ENCODE measurements at places on chromosomes 12 and 14. TPM values are rescaled to one million over a fixed set of nuclear protein-coding genes. Genes with fewer than 3 reads are reported as not detected.

- H3K36me3 ChIP-seq, result no peaks in the 10 kb centered on the region
- no peak overlapping the region for H3K4me3 ChIP-seq
- H3K4me1 ChIP-seq, result no peaks in the 10 kb centered on the region
- no peak for DNase-seq
- no peaks in the 10 kb centered on the region for H3K27me3 ChIP-seq
Observed at GRCh38 chr12:8596561-8596960, 16.1 kb downstream of the AICDA start.

The PRPF40B gene
- 19.0 TPM for polyA plus RNA-seq

DNA sequence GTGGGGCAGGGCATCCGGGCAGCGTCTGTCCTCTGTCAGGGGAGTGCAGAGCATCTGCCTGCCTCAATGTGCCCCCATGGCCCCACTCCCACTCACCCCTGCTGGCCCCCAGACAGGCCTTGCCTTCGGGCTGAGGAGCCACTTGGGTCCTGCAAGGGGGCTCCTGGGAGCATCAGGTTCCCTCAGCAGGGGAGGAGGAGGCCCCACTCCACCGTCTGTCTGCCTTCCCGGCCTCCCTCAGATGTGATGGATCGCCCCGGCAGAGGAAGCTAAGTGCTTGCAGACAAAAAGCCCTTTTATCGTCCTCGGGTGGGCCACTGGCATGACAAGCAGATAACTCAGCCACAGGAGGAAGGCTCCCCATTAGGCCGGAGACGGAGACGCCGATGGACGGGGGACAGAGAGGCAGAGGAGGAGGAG, 35.1 kb downstream of the NCOR2 start:
- no peak overlapping the region for H3K27ac ChIP-seq
- no peak overlapping the region for H3K4me3 ChIP-seq
- DNase-seq, result no peak

DNA sequence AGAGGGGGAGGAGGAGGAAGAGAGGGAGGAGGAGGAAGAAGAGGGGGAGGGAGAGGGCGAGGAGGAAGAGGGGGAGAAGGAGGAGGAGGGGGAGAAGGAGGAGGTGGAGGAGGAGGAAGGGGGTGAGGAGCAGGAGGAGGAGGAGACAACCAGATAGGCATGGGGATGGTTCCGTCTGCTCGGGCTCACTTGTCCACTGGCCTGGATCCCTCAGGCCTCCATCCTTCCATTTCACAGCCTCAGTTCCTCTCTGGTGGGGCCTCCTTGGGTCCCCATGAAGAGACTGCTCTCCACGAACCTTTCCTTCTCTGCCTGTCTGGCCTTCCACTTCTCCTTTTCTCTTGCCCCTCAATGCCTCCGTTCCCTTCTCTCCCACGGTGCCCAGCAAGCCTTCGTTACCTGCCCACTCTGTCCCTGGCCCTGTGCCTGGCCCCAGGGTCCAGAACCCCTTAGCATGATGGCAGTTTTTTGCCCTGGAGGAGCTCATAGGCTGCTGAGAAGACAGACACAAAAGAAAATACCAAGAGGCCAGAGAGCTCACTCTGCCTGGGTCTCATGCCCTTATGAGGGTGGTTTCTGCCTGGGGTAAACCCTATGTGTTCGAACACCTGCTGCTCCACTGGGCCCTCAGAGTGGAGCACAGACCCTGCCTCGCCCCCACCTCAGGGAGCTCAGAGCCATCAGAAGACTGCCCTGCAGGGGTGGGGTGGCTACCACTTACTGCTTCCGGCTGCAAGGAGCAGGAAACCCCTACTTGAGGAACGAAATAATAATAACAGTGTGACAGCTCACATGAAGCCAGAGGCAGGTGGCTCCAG, 11.7 kb upstream of the CACNA2D4 start:
- H3K4me1 ChIP-seq, result no peaks in the 10 kb centered on the region
- no peak overlapping the region for H3K27ac ChIP-seq

GRCh38 chr12:81070846-81071245, 7.0 kb upstream of the ACSS3 start:
- no peaks in the 10 kb centered on the region for H3K36me3 ChIP-seq
- no peak overlapping the region for H3K4me3 ChIP-seq
- no peaks in the 10 kb centered on the region for H3K27me3 ChIP-seq
- H3K27ac ChIP-seq, result no peak overlapping the region

DNA sequence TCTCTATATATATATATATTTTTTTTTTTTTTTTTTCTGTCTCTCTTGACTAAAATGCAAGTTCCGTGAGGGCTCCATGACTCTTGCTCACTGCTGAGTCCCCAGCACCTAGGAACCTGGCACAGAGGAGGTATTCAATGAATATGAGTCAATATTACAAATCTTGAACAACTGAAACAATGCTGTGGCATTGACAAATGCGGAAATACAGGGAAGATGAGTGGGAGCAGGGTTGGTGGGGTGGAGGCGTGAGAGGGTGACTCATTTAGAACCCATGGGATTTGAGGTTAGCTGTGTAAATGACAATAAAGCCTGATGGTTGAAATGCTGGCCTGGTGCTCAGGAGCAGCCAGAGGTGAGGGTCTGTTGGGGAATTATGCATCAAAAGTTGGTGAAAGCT, 121.7 kb upstream of the FUT8 start:
- H3K36me3 ChIP-seq, result no peaks in the 10 kb centered on the region
- no peaks in the 10 kb centered on the region for H3K27me3 ChIP-seq
- H3K27ac ChIP-seq, result no peak overlapping the region
- no peak overlapping the region for H3K4me3 ChIP-seq

The MTERF2 gene
- 21.6 TPM for polyA plus RNA-seq

The NPFF gene
- polyA plus RNA-seq, result not detected

GRCh38 chr12:58745348-58746125, 174.8 kb downstream of the LRIG3 start:
- no peaks in the 10 kb centered on the region for H3K4me1 ChIP-seq
- H3K4me3 ChIP-seq, result no peak overlapping the region
- no peak overlapping the region for H3K27ac ChIP-seq
- no peak for DNase-seq
- no peaks in the 10 kb centered on the region for H3K27me3 ChIP-seq
- no peaks in the 10 kb centered on the region for H3K36me3 ChIP-seq

The TBX3 gene
- 71.7 TPM for polyA plus RNA-seq

- H3K27me3 ChIP-seq, result no peaks in the 10 kb centered on the region
- H3K4me3 ChIP-seq, result no peak overlapping the region
- no peak overlapping the region for H3K27ac ChIP-seq
- no peaks in the 10 kb centered on the region for H3K4me1 ChIP-seq
Observed at GRCh38 chr12:102631274-102631673, 150.9 kb upstream of the IGF1 start.

- H3K4me3 ChIP-seq, result peak overlapping the region; percentile 41
- peaks cover 41% of the 10 kb centered on the region for H3K4me1 ChIP-seq
- peak; percentile 71 for DNase-seq
- peaks cover 10% of the 10 kb centered on the region for H3K36me3 ChIP-seq
- H3K27ac ChIP-seq, result peak overlapping the region; percentile 69
- peaks cover 74% of the 10 kb centered on the region for H3K27me3 ChIP-seq
Observed at GRCh38 chr12:54033106-54033979, 493 bp downstream of the HOXC5 start.

The NKX2-1 gene
- not detected for polyA plus RNA-seq

- no peak overlapping the region for H3K4me3 ChIP-seq
- H3K27ac ChIP-seq, result no peak overlapping the region
- H3K36me3 ChIP-seq, result no peaks in the 10 kb centered on the region
- H3K4me1 ChIP-seq, result peaks cover 49% of the 10 kb centered on the region
- peak; percentile 62 for DNase-seq
Observed at GRCh38 chr14:77186911-77187648, 5.5 kb downstream of the TMEM63C start.

The COX8C gene
- 0.27 TPM for polyA plus RNA-seq

GRCh38 chr12:121724925-121725324, 12.4 kb downstream of the TMEM120B start:
- no peaks in the 10 kb centered on the region for H3K27me3 ChIP-seq
- no peak for DNase-seq
- no peaks in the 10 kb centered on the region for H3K36me3 ChIP-seq

- peaks cover 5% of the 10 kb centered on the region for H3K27me3 ChIP-seq
- no peak overlapping the region for H3K27ac ChIP-seq
- no peak overlapping the region for H3K4me3 ChIP-seq
- H3K4me1 ChIP-seq, result no peaks in the 10 kb centered on the region
Observed at GRCh38 chr12:100671396-100672074, 98.1 kb downstream of the GAS2L3 start.

GRCh38 chr14:105268736-105269354, 20.5 kb downstream of the BTBD6 start:
- no peak overlapping the region for H3K4me3 ChIP-seq
- DNase-seq, result no peak
- peaks cover 14% of the 10 kb centered on the region for H3K36me3 ChIP-seq
- H3K27me3 ChIP-seq, result no peaks in the 10 kb centered on the region
- H3K27ac ChIP-seq, result no peak overlapping the region

- no peak overlapping the region for H3K4me3 ChIP-seq
- H3K27me3 ChIP-seq, result no peaks in the 10 kb centered on the region
- H3K27ac ChIP-seq, result no peak overlapping the region
- no peaks in the 10 kb centered on the region for H3K4me1 ChIP-seq
- H3K36me3 ChIP-seq, result no peaks in the 10 kb centered on the region
Observed at GRCh38 chr14:54120260-54120659, 163.6 kb upstream of the BMP4 start.

The SERPINA3 gene
- polyA plus RNA-seq, result 0.51 TPM

The TMEM233 gene
- polyA plus RNA-seq, result 0.51 TPM

- no peak overlapping the region for H3K4me3 ChIP-seq
- H3K4me1 ChIP-seq, result no peaks in the 10 kb centered on the region
- no peaks in the 10 kb centered on the region for H3K27me3 ChIP-seq
- no peaks in the 10 kb centered on the region for H3K36me3 ChIP-seq
Observed at GRCh38 chr14:27386391-27386790, 788.6 kb upstream of the NOVA1 start.

The TAS2R30 gene
- polyA plus RNA-seq, result 0.07 TPM

The RNU4-1 gene
- polyA plus RNA-seq, result not detected

- no peaks in the 10 kb centered on the region for H3K36me3 ChIP-seq
- no peak overlapping the region for H3K27ac ChIP-seq
- DNase-seq, result no peak
- H3K4me1 ChIP-seq, result peaks cover 24% of the 10 kb centered on the region
- H3K4me3 ChIP-seq, result no peak overlapping the region
Observed at GRCh38 chr12:52878507-52879393, 26.1 kb downstream of the KRT8 start.

GRCh38 chr12:29566441-29566840, 69.0 kb upstream of the OVCH1 start:
- no peaks in the 10 kb centered on the region for H3K36me3 ChIP-seq
- peaks cover 2% of the 10 kb centered on the region for H3K27me3 ChIP-seq
- no peak overlapping the region for H3K27ac ChIP-seq
- H3K4me1 ChIP-seq, result no peaks in the 10 kb centered on the region

The BBS10 gene
- polyA plus RNA-seq, result 12.6 TPM

The GNB3 gene
- polyA plus RNA-seq, result 5.9 TPM

- no peaks in the 10 kb centered on the region for H3K4me1 ChIP-seq
- no peak for DNase-seq
- H3K36me3 ChIP-seq, result no peaks in the 10 kb centered on the region
- no peaks in the 10 kb centered on the region for H3K27me3 ChIP-seq
- no peak overlapping the region for H3K4me3 ChIP-seq
Observed at GRCh38 chr14:103839579-103839978, 7.8 kb downstream of the PPP1R13B start.

- H3K27ac ChIP-seq, result no peak overlapping the region
- no peak overlapping the region for H3K4me3 ChIP-seq
- no peaks in the 10 kb centered on the region for H3K27me3 ChIP-seq
Observed at GRCh38 chr14:96105926-96106441, 66.8 kb downstream of the C14orf132 start.

DNA sequence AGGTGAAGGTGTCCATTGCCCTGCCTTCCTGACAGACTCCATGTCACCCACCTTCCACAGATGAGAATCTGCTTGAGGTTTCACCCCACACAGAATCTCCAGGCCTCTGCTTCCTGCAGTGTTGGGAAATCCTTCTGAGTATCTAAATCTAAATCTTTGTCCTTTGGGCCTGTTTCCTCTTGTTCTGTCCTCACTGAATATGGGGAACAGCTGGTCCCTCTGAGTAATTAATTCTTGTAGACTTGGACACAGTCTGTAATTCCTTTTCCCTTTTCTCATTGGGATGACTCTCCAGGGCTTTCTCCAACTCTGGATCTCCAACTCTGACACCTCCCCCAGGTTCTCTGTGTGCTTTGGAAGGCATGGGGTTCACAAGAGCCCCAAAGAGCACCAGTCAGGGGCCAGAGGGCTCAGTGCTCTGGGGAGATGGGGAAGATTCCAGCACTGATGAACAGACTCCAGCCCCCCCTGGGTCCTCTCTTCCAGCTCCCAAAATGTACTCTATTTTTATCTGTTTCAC, 2.3 kb upstream of the ACVRL1 start:
- peaks cover 19% of the 10 kb centered on the region for H3K4me1 ChIP-seq
- H3K36me3 ChIP-seq, result no peaks in the 10 kb centered on the region
- DNase-seq, result no peak

The AQP2 gene
- polyA plus RNA-seq, result 0.01 TPM

DNA sequence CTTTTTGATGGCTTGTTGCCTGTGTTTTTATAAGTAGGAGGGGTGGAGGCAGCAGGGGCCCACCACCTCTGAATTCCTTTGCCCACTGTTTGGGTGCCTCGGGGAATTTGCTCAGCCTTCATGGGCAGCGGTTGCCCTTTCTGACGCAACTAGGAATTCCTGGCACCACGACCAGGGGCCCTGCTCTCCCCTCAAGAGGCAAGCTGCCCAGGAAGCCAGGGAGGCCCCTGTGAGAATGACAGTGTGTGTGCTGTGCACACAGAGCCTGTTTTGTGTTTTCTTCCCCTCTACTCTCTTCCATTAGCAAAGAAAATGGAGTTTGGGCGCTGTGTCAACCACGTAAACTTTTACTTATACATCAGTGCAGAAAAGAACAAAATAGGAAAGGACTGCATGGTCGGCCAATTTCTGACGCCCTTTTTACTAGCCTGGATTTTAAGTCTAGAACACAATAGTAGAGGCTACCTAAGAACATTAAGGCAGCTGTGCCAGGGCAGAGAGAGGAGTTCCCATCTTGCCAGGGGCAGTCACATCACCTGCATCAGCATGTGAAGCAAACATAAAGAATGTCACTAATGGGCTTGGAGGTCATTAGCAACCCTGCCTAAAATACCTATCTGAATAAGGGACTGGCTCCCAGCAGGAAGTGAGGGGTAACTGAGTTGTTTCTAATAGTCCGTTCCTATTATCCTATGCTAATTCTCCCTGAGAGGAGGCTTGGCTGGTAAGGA, 17.9 kb upstream of the PTGR2 start:
- H3K27ac ChIP-seq, result no peak overlapping the region
- peaks cover 4% of the 10 kb centered on the region for H3K4me1 ChIP-seq

- peaks cover 9% of the 10 kb centered on the region for H3K4me1 ChIP-seq
- no peak overlapping the region for H3K4me3 ChIP-seq
- no peak for DNase-seq
- H3K27ac ChIP-seq, result no peak overlapping the region
- H3K36me3 ChIP-seq, result no peaks in the 10 kb centered on the region
Observed at GRCh38 chr12:106149096-106149784, 10.5 kb upstream of the NUAK1 start.

DNA sequence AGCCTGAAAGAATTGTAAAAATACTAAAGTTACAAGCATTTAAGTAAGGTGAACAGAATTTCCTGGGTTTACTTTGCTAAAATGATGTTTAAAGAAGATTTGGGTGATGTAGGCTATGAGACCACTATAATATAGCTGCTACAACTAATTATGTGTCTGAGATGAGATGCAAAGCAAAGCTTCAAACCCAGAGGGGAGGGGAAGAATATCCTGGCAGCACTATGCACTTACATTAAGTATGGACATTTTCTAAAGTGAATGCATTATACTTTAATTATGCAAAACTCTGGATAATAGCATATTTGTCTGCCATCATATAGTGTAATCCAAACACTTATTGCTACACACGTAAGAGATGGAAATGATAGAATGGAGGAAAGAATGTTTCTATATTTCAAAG, 1003.7 kb downstream of the GALC start:
- DNase-seq, result no peak
- H3K36me3 ChIP-seq, result no peaks in the 10 kb centered on the region
- no peak overlapping the region for H3K4me3 ChIP-seq
- H3K4me1 ChIP-seq, result no peaks in the 10 kb centered on the region
- H3K27ac ChIP-seq, result no peak overlapping the region

The PKP2 gene
- polyA plus RNA-seq, result 37.1 TPM

All from large intestine (tissue), 12 donors.